ENCODE measurements at places on chromosomes 3 and 15.
A peak's percentile ranks its signal among the peaks of the same experiment; 100 is the strongest.

DNA sequence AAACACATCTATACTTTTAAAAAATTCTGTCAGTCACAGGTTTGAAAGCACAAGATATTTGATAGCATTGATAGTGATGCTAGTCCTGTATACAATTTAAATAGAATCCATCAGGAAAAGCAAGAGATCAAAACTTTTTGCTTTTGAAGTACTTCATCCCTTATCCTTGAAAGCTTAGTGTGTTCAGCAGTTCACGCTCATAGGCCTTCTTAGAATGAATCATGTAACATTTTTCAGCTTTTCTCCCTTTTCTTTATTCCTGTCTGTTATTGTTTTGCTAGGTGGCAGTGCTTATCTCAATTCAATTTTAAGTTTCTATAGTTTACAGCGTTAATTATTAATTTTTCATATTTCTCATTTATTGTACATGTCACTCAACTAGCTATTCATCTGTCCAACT lies 69.1 kb downstream of the FGF7 start:
- no peak for DNase-seq

DNA sequence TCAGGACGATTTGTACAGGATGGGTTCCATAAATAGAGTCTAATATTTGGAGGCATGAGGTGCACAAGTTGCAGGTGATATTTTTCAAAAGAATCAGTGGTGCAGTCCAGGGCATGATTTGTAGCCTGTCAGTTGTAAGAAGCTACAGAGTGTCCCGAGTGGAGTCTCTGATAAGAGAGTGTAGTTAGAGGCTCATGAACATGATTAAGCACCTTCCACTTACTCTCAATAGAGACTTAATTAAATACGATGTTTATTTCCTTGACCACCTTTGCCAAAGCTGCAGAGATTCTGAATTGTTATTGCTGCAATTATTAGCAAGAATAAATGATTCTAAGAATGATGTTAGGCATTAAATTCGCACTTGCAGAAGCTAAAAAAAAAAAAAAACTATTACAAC lies 218.4 kb upstream of the LRTM1 start:
- no peak for DNase-seq

DNA sequence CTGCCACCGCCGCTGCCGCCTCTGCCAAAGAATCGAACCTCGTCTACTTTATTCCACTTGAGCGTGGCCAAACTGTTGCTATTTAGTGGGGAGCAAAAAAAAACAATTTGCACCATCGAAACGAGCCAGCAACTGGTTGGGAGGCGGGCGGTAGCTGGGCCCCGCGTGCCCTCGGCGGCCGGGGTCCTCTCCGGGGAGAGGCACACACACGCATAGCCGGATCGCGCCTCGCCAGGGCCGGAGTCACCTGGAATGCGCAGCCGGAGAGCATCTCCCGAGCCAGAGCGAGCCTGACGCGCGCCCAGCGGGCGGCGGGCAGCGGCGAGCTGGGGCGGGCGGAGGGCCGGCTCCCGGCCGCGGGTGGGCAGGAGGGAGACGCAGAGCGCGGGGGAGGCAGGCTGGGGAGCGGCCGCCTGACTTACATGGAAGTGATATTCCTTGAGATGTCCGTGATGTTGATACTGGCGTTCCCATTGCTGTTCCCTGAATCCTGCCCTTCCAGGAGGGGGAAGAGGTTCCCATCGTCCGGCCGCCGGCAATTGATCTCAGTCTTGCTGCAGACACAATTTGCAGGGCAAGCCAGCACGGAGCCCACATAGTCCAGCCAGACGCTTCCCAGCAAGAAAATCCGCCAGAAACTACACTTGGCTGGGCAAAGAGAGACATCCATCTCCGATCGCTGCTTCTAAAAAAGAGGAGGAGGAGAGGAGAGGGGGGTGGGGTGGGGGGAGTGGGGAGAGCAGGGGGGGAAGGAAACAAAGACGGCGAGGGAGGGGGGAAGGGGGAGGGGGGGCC lies 858 bp downstream of the NTRK3 start:
- DNase-seq = peak; percentile 59

- no peak for DNase-seq
These were observed 44.2 kb upstream of the CSPG5 start for GRCh38 chr3:47622671-47623461.

DNA sequence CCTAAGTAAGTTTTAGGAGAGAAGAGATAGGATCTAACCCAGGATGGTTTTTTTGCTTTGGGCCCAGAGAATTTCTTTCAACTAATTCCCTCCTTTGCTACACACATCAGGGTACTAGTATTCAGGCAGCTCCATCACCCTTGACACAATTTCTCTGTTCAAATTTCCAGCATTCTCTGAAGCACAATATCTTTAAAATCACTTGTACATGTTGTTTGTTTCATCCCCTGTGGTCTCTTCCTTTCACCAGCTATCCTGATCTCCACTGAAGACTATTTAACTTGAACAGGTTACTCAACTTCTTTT lies 32.4 kb upstream of the FNDC3B start:
- DNase-seq = no peak

- no peak for DNase-seq
These were observed 31.7 kb downstream of the ALCAM start for GRCh38 chr3:105398437-105398836.

DNA sequence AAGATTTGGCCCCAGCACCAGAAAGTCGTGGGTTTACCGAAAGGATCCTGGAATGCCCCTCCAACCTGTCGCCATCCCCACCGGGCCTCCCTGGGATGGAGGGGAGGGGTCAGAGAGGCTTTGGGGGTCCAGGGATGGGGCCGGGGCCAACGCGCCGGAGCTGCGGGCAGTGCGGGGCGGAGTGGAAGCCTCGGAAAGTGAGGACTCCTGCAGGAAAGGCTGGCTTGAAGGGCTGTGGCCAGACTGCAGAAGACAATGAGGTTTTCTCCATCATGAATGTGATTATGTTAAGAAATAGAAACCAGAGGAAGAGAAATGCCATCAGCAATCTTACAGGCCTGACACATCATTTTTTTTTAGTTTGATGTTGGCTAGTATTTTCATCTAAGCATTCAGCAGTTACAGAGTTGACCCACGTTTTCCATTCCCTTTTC lies 738 bp downstream of the YEATS2 start:
- peak; percentile 64 for DNase-seq

GRCh38 chr3:2771193-2771592 lies 339.0 kb downstream of the IL5RA start:
- DNase-seq = no peak

DNA sequence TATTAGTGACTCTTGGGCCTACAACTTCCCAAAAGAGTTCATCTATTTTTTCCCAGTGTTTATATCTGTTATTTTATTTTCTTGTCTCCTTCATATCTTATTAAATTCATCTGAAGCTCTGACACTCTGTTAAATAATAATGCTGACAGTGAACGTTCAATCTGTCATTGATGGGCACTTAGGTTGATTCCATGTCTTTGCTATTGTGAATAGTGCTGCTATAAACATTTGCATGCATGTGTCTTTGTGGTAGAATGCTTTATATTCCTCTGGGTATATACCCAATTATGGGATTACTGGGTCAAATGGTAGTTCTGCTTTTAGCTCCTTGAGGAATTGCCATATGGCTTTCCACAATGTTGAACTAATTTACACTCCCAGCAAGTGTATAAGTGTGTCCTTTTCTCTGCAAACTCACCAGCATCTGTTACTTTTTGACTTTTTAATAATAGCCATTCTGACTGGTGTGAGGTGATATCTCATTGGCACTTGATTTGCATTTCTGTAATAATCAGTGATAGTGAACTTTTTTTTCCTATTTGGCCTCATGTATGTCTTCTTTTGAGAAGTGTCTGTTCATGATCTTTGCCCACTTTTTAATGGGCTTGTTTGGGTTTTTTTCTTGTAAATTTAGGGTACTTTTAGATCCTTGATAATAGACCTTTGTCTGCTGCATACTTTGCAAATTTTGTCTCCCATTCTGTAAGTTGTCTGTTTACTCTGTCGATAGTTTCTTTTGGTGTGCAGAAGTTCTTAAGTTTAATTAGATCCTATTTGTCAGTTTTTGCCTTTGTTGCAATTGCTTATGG lies 122.5 kb downstream of the LEKR1 start:
- no peak for DNase-seq

DNA sequence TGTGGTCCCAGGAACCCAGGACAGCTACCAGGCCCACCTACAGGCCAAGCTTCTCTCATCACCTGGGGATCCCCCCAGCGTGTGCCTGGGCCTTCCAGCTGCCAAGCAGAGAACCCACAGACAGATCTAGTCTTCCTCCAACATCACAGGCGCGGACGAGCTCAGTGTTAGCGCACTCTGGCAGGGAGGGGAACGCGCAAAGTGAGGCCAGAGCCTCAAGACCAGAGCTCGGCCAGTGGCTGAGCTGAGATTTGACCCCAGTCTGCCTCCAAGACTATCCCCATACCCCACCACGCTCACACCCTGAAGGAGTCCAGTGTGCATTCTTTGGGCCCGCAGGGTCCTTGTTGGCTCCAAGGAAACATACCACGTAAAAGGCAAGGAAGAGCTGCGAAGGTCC lies 5.1 kb downstream of the MFGE8 start:
- DNase-seq = peak; percentile 2

- DNase-seq = no peak
These were observed 69.6 kb downstream of the SLC12A8 start for GRCh38 chr3:125142940-125143339.

GRCh38 chr3:168883145-168883544 lies 780.4 kb downstream of the MECOM start:
- DNase-seq = no peak

- no peak for DNase-seq
These were observed 40.2 kb downstream of the DPH6 start for GRCh38 chr15:35505809-35506208.

- DNase-seq = no peak
These were observed 33.5 kb downstream of the TUSC7 start for GRCh38 chr3:116743062-116743461.

- DNase-seq = no peak
These were observed 39.4 kb downstream of the TPRA1 start for GRCh38 chr3:127551178-127551577.
